ENCODE measurements at places on chromosomes 7 and 10. TPM values are rescaled to one million over a fixed set of nuclear protein-coding genes. Genes with fewer than 3 reads are reported as not detected.

- H3K36me3 ChIP-seq = peaks cover 5% of the 10 kb centered on the region
- no peaks in the 10 kb centered on the region for H3K27me3 ChIP-seq
- H3K27ac ChIP-seq = no peak overlapping the region
- DNase-seq = no peak
- H3K4me1 ChIP-seq = peaks cover 20% of the 10 kb centered on the region
Measured at GRCh38 chr10:387909-388660, 252.8 kb downstream of the ZMYND11 start.

DNA sequence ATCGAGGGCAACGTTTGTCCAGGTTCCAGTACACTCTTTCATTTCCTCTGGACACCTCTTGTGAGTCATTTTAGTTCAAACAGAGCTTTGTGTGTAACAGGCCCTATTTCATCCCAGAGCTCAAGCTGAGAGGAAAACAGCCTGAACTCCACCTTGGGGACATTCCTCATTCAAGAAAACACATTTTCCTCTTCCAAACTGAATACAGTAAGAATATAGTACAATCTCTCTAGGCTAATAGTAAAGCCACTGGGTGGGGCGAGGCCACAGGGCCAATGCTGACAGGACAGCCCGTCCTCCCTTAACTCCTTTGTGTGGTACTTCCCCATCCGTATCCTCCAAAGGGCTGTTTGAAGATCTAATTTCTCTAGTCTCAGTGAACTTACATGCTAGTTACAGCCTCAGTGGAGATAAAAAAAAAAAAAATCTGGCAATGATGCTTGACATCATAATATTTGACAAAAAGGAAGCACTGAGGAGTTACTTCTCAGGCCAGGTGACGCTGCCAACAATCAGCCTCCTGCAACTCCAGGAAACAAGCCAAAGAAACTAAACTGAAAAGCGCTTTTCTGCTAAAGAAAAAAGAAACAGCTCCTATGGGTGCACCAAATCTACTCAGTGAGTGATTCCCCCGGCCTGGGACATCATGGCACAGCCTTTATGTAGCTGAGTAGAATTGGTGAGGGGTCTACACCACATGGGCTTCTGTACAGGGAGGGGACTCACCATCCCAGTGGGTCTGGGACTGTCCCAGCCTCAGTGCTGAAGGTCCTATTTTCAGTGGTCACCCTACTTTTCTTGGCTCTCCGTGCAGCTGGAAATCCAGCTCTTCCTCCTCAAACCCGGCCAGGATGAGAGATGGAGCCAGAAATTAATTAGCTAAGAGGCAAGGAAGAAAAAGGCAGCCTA is 238.2 kb upstream of the NEBL start:
- DNase-seq = no peak
- no peak overlapping the region for H3K27ac ChIP-seq
- no peaks in the 10 kb centered on the region for H3K27me3 ChIP-seq
- no peaks in the 10 kb centered on the region for H3K4me1 ChIP-seq

DNA sequence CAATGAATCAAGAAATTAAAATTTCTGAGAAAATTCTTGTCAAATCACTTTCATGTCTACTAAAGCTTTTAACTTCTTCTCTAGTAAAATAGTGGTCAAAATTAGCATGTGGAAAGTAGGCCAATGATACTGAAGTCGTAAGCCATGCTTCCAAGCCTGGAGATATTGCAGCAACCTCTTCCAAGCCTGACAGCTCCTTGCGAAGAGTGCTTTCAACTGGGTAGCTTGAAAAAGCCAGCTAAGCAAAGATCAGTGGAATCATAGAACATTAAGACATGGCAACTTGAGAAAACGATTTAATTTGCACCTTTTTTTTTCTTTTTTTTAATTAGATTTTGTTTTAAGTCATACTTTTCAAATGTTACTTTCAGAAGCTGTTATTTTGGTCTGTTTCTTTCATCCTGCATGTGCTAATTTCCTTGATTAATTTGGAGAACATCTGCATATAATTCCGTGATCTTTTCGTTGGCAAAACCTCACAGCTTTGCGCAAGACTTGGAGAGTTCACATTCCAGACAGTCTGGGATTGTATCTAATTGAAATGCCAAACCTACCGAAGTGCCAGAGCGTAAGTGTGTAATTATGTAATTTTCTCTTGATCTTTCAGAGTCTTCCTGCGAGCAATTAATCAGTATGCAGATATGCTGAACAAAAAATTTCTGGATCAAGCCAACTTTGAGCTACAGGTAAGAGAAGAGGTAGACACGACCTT is 142.2 kb upstream of the INSYN2A start:
- no peaks in the 10 kb centered on the region for H3K4me1 ChIP-seq
- no peak for DNase-seq
- H3K36me3 ChIP-seq = peaks cover 7% of the 10 kb centered on the region
- H3K27ac ChIP-seq = no peak overlapping the region
- no peak overlapping the region for H3K4me3 ChIP-seq

DNA sequence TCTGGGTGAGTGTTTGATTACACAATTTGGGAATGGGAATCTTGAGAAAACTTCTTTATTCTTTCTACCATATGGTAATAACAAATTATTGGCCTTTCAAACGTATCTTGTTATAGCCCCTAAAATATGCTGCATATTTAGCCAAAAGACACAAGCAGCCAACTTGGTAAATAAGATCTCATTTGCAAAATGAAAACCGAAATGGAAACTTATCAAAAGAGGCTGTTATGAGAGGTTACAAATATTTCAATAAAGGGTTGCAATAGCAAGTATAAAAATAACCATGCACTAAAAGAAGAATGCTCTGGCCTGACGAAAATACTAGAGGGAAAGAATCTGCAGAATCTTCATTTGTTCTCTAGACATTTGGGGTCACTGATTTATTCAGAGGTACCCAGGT is 259.5 kb upstream of the LRRN3 start:
- no peaks in the 10 kb centered on the region for H3K36me3 ChIP-seq
- no peaks in the 10 kb centered on the region for H3K27me3 ChIP-seq

GRCh38 chr7:119684763-119685162 is 588.2 kb upstream of the KCND2 start:
- no peak for DNase-seq
- 0 out of 2 replicates have a peak, but pooled peaks cover 5% of the 10 kb centered on the region for H3K4me1 ChIP-seq
- no peak overlapping the region for H3K27ac ChIP-seq
- H3K36me3 ChIP-seq = no peaks in the 10 kb centered on the region
- H3K27me3 ChIP-seq = no peaks in the 10 kb centered on the region

DNA sequence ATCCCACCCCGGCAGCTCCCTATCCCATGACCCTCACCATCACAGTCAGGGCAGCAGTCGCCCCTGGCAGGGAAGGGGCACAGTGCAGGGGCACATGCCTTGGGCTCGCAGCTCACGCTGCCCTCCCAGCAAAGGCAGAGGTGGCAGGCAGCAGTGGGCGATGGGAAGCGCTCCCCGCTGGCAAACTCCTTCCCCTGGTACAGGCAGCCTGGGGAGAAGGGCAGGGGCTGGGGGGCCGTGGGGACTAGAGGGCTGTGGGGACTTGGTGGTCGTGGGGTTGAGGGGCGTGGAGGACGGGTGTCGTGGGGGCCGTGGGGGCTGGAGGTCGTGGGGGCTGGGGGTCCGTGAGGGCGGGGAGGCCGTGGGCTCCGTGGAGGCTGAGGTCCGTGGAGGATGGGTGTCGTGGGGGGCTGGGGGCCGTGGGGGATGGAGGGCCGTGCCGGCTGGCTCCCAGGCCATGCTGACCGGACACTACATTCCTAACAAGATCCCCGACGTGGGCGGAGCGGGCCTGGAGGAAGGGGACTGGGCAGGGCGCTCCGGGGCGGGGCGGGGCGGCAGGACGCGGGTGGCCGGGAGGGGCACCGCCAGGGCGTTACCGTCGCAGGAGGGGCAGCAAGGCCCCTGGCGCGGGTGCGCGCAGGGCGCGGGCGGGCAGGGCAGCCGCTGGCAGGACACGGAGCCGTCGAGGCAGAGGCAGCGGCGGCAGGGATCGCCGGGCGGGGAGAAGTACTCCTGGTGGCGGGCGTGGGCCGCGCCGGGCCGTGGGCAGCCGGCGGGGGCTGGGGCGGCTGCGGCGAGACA is 20.0 kb downstream of the KCP start:
- DNase-seq = peak; percentile 84
- H3K4me3 ChIP-seq = peak overlapping the region; percentile 29
- peaks cover 14% of the 10 kb centered on the region for H3K27me3 ChIP-seq
- H3K36me3 ChIP-seq = no peaks in the 10 kb centered on the region

DNA sequence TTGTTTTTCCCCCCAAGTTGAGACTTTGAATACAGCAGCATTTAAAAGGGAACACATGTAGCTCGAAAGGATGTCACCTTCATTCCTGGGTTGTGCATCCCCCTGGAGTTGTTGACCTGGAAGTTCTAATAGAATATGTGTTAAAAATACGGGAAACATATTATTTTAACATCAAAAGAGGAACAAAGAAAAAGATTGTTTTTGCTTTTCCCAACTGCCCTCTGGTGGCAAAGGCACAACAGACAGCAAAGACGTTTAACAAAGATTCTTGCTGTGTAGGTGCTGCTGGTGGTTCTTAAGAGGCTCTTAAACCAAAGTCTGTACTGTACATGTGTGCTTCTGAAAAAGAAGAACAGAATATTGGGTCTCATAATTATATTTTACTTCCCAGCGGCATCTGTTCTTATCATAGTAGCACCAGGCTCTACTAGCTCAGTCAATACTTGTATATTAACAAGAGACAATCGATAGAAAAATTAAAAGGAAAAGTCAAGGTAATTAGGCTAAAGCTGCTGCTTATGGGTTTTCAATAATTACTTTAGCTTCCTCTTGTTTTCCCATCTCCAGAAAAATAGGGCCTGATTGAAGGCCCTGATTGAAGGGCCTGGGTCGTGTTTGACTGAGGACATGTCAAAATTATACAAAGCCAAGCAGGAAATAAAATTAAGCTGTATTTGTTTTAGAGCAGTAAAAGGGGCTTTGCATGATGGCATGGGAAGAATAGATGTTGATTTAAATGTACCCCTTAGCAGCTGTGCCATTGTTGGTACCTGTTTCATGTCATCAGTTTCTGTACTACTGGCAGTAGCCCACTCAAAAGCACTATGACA is 384.2 kb upstream of the LRGUK start:
- no peaks in the 10 kb centered on the region for H3K27me3 ChIP-seq
- peaks cover 3% of the 10 kb centered on the region for H3K36me3 ChIP-seq
- peak; percentile 36 for DNase-seq
- peaks cover 80% of the 10 kb centered on the region for H3K4me1 ChIP-seq

DNA sequence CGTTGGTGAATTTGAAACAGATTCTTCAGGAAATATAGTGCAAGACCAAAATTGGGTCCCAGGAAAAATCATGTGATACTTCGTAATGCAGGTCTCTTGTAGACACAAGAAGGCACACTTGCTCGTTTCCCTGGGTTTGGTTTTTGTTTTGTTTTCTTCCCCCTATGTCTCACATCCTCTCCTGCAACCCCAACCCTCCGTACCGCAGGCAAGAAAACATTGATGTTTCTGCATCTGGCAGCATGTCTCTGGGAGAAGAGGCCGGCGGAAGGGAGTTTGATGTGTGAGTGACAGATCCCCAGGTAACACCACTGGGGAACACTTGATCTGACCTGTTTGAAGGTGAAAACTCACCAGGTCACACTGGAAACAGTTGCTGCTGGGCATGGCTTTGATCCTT is 718.5 kb downstream of the AUTS2 start:
- H3K4me3 ChIP-seq = no peak overlapping the region
- no peaks in the 10 kb centered on the region for H3K36me3 ChIP-seq
- no peak for DNase-seq
- peak overlapping the region; percentile 56 for H3K27ac ChIP-seq
- H3K4me1 ChIP-seq = peaks cover 12% of the 10 kb centered on the region
- no peaks in the 10 kb centered on the region for H3K27me3 ChIP-seq

- no peak overlapping the region for H3K4me3 ChIP-seq
- H3K27ac ChIP-seq = no peak overlapping the region
- no peaks in the 10 kb centered on the region for H3K36me3 ChIP-seq
- no peaks in the 10 kb centered on the region for H3K4me1 ChIP-seq
Measured at GRCh38 chr10:124090601-124091209, 2.7 kb downstream of the CHST15 start.

- no peaks in the 10 kb centered on the region for H3K4me1 ChIP-seq
- no peaks in the 10 kb centered on the region for H3K27me3 ChIP-seq
- no peak overlapping the region for H3K4me3 ChIP-seq
- no peak for DNase-seq
- no peaks in the 10 kb centered on the region for H3K36me3 ChIP-seq
Measured at GRCh38 chr7:37552030-37552429, 103.4 kb upstream of the ELMO1 start.

GRCh38 chr7:99390941-99391602 is 16.5 kb downstream of the ARPC1B start:
- DNase-seq = no peak
- H3K4me3 ChIP-seq = no peak overlapping the region
- no peaks in the 10 kb centered on the region for H3K4me1 ChIP-seq
- no peaks in the 10 kb centered on the region for H3K27me3 ChIP-seq

- H3K27me3 ChIP-seq = no peaks in the 10 kb centered on the region
- H3K4me1 ChIP-seq = no peaks in the 10 kb centered on the region
- DNase-seq = no peak
- peak overlapping the region; percentile 82 for H3K4me3 ChIP-seq
- H3K36me3 ChIP-seq = peaks cover 38% of the 10 kb centered on the region
Measured at GRCh38 chr7:79454361-79454960, 994 bp upstream of the MAGI2 start.

GRCh38 chr7:27767374-27767773 is 27.4 kb downstream of the TAX1BP1 start:
- DNase-seq = no peak
- H3K4me1 ChIP-seq = no peaks in the 10 kb centered on the region
- H3K4me3 ChIP-seq = no peak overlapping the region
- no peaks in the 10 kb centered on the region for H3K27me3 ChIP-seq
- no peak overlapping the region for H3K27ac ChIP-seq

GRCh38 chr10:4195213-4195612 is 410.2 kb upstream of the KLF6 start:
- peaks cover 4% of the 10 kb centered on the region for H3K4me1 ChIP-seq
- no peak overlapping the region for H3K27ac ChIP-seq
- no peaks in the 10 kb centered on the region for H3K36me3 ChIP-seq
- H3K27me3 ChIP-seq = no peaks in the 10 kb centered on the region

- no peaks in the 10 kb centered on the region for H3K36me3 ChIP-seq
- peak overlapping the region; percentile 63 for H3K4me3 ChIP-seq
- 0 out of 2 replicates have a peak, but pooled peaks cover 4% of the 10 kb centered on the region for H3K4me1 ChIP-seq
Measured at GRCh38 chr7:141072548-141073172, 1.2 kb upstream of the TMEM178B start.

- peak; percentile 68 for DNase-seq
- H3K4me1 ChIP-seq = peaks cover 23% of the 10 kb centered on the region
- no peak overlapping the region for H3K4me3 ChIP-seq
- H3K36me3 ChIP-seq = peaks cover 7% of the 10 kb centered on the region
Measured at GRCh38 chr10:113171662-113172061, 221.6 kb downstream of the TCF7L2 start.

GRCh38 chr7:71976645-71977044 is 435.5 kb downstream of the CALN1 start:
- H3K4me3 ChIP-seq = no peak overlapping the region
- no peaks in the 10 kb centered on the region for H3K36me3 ChIP-seq
- no peaks in the 10 kb centered on the region for H3K27me3 ChIP-seq
- no peak for DNase-seq
- no peaks in the 10 kb centered on the region for H3K4me1 ChIP-seq
- no peak overlapping the region for H3K27ac ChIP-seq

GRCh38 chr7:1380231-1380815 is 78.9 kb downstream of the MICALL2 start:
- peaks cover 88% of the 10 kb centered on the region for H3K27me3 ChIP-seq
- H3K36me3 ChIP-seq = no peaks in the 10 kb centered on the region
- no peak overlapping the region for H3K27ac ChIP-seq
- no peak overlapping the region for H3K4me3 ChIP-seq
- H3K4me1 ChIP-seq = no peaks in the 10 kb centered on the region

TWNK gene
- 20.0 TPM for polyA plus RNA-seq

KLLN gene
- 1.2 TPM for polyA plus RNA-seq

ANKRD22 gene
- polyA plus RNA-seq = 0.15 TPM

LRRC72 gene
- polyA plus RNA-seq = not detected

ACTR3C gene
- polyA plus RNA-seq = 0.16 TPM

ANKRD30A gene
- not detected for polyA plus RNA-seq

SFRP4 gene
- polyA plus RNA-seq = not detected

AKR1B15 gene
- polyA plus RNA-seq = not detected

CLDN3 gene
- polyA plus RNA-seq = 0.05 TPM

GPC2 gene
- 14.2 TPM for polyA plus RNA-seq

All from SK-N-SH (cell line).